Activated CD4-positive, alpha-beta memory T cell treated with anti-CD3 and anti-CD28 coated beads for 36 hours (primary cell): ENCODE measurements at places on chromosomes 1 and 21.

DNA sequence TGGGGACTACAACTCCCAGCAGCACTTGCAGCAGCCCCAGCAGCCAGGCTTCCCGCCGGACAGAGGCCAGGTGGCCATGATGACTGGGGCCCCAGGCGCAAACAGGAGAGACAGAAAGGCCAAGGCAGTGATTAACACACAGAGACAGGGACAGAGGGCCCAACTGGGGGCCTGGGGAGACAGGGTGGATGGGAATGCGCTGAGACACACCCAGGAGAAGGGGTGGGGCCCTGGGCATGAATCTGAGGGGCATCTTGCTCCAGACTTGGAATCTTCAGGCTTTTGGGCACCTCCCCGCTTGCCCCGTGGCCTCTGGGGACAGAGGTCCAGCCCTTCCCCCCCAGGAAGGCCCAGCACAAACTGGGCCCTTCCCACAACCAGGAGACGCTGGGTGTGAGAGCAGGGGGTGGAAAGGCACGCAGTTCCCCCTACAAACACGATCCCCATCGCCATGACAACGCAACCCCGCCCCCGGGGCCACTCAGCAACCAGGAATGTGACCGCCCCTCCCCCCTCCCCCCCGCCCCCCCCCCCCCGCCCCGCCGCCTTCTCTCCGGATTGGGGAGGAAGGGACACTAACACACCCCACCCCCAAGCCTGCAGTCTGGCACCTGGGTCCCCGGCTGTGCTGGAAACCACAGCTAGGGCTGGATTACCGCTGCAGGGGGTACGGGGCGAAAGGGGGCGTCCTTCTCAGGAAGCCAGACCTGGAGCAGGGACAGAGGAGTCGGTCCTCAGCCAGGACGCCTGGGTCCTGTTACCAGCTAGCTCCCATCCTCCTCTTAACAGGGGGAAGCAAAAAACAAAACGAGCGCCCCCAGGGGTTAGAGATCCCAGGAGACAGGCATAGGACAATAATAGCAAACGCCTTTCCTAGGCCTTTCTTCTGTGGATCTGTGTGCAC lies 4.5 kb downstream of the HDGF start:
- peak; percentile 76 for DNase-seq

DNA sequence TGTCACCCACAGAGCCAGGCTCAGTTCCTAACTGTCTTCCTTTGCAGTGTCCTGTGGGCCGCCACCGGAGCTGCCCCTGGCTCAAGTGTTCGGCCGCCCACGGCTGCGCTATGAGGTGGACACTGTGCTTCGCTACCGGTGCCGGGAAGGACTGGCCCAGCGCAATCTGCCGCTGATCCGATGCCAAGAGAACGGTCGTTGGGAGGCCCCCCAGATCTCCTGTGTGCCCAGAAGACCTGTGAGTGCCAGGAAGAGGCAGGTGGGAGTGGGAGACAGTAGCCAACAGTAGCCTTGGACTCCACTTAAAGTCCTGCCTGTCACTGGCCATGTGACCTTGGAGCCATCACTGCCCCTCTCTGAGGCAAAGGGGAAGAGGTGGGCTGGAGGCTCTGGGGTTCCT lies 16.6 kb downstream of the BCAN start:
- DNase-seq, result no peak

DNA sequence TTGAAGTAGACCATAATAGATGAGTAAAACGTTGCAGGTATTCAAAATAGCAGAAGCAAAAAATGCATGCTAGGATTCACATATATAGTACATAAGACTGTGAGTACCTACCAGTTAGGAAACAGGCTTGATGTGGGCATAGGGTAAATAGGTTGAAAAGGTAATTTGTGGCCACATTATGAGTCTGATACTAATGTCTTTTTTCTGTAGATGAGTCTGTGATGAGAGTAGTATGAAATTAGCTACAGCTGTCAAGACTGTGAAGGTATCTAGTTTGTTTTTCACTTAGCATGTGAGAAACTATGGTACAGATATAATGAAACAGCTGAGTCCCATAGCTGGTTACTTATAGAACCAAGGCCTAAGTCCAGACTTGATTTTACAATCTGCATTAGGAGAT lies 12.4 kb upstream of the SPATA1 start:
- DNase-seq, result no peak

DNA sequence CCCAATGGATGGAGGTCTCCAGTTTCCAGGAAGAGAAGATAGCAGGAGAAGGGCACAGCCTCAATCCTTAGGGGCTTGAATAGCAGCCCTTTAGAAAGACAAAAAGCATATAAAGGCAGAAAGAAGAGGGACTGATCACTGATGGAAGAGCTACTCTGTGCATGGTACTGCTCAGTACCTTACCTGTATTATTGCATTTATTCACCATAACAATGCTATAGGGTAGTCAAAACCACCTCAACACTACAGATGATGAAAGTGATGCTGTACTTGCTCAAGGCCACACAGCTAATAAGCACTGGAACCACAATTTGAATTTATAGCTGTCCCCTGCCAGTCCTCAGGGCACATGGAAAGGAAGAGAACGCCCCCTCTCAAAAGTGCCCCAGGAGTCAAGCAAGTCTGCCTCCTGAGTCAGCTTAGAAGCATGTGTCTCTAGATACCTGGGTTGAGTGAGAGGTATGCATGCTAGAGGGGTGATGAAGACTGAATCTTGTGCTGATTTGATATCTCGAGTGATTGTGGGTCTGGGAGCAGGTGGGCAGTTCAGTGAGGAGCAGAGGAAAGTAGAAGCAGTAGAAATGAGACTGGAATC lies 13.6 kb downstream of the DDAH1 start:
- DNase-seq, result no peak
